ENCODE measurements at places on chromosomes 2 and 18. TPM values are rescaled to one million over a fixed set of nuclear protein-coding genes. Genes with fewer than 3 reads are reported as not detected.
A peak's percentile ranks its signal among the peaks of the same experiment; 100 is the strongest.

The RNF144A gene
- polyA plus RNA-seq, result 3.9 TPM

The AQP4 gene
- not detected for polyA plus RNA-seq

The ITM2C gene
- 40.8 TPM for polyA plus RNA-seq

The CSRNP3 gene
- polyA plus RNA-seq, result not detected

The ZAP70 gene
- polyA plus RNA-seq, result 140 TPM

DNA sequence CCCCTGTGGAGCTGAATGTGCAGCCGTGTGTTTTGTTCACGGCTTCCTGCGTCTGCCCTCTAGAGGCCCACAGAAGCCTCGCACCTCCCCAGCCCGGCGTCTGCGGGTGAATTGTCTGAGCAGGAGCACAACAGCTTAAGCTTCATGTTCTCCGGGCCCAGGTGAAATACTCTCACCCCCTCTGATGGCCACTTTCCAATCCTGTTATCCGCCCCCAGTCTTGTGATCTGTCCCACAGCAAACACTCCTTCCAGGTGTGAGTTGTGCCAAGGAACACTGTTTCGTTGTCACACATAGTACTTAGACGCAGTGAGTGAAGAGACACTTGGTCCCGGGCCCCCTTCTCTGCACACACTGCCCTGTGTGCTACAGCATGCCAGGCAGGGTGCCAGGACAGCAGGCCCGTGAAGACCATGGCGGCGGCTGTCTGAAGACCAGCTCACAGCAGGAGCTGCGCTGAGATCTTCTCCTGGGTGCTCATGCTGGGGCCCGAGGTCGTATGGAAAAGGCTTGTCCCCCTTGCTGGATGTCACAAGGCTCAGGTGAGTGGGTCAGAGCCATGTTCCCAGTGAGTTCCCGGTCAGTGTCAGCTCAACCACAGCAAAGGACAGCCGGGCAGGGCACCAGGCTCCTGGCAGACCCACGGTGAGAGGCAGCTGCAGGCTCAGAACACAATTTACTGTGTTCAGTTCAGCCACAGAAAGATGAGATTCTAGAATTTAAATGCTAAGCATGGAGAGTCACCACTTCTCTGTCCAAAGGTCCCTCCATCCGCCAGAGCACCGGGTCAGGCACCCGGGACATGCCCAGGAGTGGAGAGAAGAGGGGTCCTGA lies 6.8 kb upstream of the PXDN start:
- DNase-seq, result peak; percentile 19

DNA sequence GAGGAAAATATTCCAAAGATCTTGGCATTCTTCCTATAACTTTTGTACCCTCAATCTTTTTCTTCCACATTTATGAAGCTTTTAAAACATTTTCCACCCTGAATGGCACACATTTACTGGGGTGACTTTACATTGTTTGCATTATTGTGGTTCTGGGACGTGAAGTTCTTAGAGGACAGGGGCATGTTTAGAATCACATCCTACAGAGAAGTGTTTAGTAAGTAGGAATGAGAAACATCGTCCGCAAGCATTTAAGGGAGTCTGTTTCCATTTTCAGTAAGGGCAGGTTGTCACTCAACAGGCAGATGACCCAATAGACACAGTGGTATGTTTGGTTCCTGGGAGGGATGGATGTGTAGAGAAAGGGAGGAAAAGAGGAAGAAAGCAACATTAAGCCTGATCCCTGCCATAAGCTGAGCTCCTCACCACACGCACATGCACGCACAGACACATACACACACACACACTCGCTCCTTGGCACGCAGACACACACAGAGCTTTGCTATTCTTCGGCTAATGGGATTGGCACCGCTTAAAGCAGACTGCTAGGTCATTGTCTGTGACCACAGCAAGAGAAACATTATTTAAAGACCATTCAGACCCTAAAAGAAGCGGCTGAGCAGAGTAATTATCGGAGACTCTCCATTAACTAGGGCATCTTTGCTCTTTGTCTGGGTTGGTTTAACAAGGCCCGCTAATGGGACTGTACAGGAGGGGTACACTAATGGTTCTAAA lies 14.2 kb upstream of the PLEKHM3 start:
- DNase-seq, result no peak

DNA sequence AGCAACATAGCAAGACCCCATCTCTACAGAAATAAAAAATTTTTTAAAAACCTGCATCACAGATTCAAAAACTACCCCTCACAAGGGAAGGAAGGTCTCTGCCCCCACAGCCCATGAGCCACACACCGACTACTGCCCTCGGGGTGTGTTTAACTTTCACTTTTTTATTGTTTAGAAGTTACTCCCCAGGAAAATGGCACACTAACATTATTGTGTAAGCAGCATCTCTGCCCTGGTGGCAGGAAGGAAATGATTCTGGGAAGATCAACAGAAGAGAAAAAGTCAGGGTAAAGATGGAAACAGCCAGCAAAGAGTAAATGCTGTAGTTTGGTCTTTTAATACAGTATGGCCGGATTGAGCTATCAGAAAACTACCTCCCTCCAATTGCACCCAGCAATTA lies 21.9 kb downstream of the TRABD2A start:
- DNase-seq, result no peak

DNA sequence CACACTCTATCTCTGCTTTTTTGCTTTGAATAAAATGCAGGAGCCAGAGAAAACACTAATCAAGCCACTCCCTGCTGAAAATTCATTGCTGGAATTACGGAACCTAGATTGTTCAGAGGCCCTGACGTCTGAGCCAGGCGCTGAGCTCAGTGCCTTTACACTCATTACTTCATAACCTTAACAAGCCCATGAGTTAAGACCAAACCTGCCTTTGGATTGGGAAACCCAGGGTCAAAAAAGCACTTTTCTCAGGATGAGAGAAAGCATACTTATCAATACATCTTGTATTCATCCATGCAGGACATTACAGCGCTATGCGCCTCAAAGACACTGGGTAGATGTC lies 762 bp downstream of the INO80C start:
- DNase-seq, result no peak

All from CD4-positive, alpha-beta memory T cell (primary cell).